ENCODE measurements at places on chromosomes 6 and 20.

DNA sequence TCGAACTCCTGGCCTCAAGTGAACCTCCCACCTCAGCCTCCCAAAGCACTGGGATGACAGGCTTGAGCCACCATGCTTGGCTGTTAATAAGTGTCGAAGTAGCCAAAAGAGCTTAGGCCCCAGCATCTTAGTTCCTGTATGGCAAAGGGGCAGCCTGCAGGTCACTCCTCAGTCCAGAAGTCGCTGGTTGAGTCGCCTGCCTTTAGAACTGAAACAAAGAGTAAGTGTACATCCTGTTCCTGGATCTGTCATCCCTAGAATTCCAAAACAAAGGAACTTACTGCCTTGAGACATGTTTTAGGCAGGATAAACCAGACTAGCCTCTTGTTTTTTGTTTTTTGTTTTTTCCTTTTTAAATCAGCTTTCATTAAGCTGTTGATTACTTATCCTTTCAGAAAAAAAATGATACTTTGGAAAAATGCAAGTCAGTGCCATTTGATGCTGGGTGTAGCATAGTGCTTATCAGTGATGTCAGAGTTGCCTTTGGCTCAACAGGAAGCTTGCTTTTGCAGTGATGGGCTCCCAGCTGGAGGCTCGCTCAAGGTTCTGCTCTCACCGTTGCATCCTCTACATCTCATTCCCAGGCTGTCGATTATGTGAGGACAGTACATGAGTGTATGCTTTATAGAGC, 9.0 kb downstream of the ACTR5 start:
- no peak for DNase-seq

GRCh38 chr6:146389740-146390139, 153.9 kb upstream of the RAB32 start:
- no peak for DNase-seq

- DNase-seq = no peak
Observed at GRCh38 chr6:43937236-43938177, 167.5 kb downstream of the VEGFA start.

GRCh38 chr6:54758340-54758739, 88.2 kb upstream of the FAM83B start:
- DNase-seq = peak; percentile 6

DNA sequence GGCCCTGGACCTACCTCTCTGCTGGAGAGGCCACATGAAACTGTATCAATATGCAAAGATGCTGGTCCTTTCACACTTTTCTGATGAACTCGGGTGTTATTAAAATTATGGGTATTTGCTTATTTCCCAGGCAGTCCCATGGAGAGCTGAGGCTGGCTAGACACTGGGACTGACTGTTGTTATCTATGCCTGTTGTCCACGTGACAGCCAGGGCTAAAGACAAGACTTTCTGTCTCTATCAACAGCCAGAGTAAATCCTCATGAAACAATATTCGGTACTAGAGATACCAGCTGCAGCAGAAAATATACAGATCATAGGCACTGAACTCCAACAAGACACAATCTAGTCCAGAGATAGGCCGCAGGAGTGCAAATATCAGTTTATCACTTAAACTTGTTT, 236.4 kb downstream of the FOXA2 start:
- no peak for DNase-seq

DNA sequence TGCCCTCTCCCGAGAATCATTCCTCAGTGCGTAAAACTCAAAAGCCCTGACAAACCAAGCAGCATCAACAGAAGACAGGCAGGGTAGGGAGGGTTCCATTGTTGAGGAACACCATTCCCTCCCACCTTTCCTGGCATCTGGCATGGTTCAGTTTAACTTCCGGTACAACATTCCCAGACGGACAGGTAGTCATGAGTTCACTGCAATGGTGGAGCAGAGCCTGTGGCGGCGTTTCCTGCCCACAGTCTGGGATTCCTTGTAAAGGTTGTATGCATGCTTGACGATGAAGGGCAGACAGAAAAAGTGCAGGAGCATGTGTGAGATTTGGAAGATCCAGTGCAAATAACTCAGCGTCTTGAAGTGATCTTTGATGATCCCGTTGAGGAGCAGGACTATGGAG, 42.3 kb downstream of the PIM1 start:
- DNase-seq = no peak

DNA sequence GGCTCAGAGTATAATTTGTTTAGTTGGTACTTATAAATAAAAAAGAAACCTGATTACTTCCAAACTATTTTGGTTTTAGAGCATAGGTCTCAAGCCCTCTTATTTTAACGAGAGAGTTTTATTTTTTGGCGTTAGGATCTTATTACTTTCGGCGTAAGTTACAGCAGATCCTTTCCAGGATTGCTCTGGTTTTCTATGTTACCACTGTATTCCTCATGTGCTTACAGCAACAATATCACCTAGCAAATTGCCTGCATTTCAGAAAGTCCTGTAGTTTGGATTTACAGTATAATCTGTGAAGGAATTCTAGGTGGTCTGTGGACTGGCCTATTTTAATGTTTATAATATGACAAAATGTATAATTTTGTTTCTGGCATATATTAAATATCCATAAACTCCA, 54.1 kb downstream of the TRMT11 start:
- DNase-seq = no peak

DNA sequence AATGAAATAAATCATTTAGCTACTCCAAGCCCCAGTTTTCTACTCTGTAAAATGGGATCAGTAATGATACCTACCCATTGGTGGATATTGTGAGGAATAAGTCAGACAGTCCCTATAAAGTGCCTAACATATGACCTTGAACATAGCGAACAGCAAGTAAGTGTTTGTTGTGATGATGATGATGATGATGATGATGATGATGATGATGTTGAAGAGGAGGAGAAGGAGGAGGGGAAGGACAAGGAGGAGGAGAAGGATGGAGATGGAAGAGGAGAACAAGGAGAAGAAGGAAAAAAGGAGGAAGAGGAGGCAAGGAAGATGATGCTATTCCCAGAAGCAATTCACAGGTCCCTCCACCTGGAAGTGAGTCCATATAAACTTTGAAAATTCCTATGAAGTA, 264.3 kb downstream of the MAFB start:
- DNase-seq = no peak

DNA sequence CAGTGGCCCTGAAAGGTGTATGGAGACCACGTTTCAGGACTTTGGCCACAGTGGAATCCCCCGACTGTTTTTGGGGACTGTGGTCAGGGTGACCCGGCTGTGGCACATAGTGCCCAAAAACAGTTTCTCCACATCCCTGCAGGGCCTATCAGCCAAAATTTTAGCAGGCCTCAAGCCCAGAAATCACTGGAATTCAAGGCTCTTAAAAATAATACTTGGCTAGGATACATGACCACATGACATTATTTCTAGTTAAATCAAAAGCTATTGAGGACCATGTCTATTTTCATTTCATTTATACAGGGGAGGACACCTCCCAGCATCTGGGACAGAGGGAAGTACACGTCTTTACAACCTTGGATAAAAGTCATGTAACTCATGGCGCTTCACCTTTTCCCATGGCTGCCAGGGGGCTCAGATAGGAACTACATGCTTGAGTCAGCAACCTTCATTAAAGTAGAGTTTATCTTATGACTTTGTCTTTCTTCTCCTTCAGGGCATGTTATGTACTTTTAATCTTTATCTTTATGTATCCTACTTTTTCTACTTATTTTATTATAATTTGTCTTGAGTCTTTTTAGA, 70.8 kb upstream of the CD93 start:
- DNase-seq = no peak

DNA sequence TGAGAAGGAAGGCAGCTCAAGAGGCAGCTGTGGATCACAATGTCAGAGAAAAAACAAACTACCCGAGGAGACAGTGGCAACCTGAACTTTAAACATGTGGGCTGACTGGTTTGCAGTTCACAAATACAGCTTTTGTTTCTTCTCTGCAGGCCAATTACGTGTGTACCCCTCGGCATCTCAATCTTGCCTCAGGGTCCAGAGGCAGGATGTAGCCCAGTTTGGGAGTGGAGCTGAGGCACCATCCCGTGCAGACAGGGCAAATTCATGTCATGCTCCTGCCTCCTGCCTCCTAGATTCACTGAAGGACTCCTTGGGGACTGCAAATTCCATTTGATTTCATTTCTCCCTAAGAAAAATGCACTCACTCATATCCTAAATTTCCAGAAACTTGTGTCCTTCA, 94.2 kb upstream of the KCNK16 start:
- no peak for DNase-seq

GRCh38 chr20:61486198-61486597, 234.1 kb downstream of the CDH4 start:
- no peak for DNase-seq

- no peak for DNase-seq
Observed at GRCh38 chr6:75147512-75147911, 58.3 kb downstream of the COL12A1 start.

DNA sequence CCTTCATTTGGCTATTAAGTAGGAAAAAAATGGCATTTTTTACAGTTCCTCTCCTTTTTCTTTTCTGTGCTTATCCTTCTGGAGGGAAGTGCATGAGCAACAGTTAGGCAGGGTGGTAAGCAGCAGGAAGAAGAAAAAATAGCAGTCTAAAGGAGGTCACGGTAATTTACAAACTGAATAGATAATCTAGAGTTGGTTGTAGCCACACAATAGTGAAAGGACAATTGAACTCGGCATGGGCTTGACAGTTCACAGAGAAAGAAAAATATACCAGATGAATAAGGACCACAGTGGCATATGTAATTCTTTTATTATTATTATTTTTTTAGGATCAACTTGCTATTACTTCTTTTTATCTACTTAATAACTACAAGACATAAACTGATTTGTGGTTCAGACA, 358.6 kb downstream of the BTBD9 start:
- no peak for DNase-seq

DNA sequence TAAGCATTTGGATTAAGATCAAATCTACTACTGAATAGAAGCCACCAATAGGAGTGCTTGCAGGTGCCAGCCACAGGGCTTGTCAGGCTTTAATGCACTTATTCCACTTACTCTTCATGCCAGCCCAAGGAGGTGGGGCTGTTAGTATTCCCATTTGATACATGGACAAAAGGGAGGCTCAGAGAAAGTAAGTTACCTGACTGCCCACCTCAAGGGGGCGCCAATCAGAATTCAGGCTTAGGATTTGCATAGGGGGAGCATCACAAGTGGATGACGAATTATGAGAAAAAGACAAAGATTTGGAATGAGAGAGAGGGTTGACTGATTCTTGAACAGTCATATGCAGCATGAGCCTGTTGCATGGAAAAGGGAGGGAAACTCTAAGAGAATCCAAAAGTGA, 188.4 kb upstream of the TSHZ2 start:
- DNase-seq = peak; percentile 81

GRCh38 chr20:10061641-10062040, 26.9 kb downstream of the ANKEF1 start:
- DNase-seq = no peak

GRCh38 chr6:137692806-137693205, 174.3 kb upstream of the TNFAIP3 start:
- DNase-seq = no peak

- no peak for DNase-seq
Observed at GRCh38 chr20:33875534-33876026, 64.4 kb downstream of the CHMP4B start.

DNA sequence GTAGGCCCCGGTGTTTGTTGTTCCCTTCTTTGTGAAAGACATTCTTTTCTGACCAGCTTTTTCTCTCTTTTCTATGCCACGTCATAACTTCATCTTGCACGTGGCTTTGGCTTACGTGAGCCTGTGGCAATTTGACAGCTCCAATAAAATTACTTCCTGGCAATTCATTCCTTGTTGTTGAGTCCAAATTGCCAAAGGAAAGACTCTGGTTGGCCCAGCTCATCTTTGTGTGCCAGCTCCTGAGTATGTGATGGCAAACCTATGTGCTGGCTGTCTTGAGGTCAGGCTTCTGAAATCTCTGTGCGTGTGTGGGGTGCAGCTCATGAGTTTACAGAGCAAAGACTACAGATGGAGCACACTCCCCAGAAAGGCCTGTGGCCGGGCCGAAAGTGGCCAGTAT, 272.5 kb upstream of the SGK1 start:
- no peak for DNase-seq

- no peak for DNase-seq
Observed at GRCh38 chr20:51368461-51369211, 173.9 kb downstream of the NFATC2 start.

GRCh38 chr20:44518248-44518647, 3.6 kb downstream of the SERINC3 start:
- no peak for DNase-seq

DNA sequence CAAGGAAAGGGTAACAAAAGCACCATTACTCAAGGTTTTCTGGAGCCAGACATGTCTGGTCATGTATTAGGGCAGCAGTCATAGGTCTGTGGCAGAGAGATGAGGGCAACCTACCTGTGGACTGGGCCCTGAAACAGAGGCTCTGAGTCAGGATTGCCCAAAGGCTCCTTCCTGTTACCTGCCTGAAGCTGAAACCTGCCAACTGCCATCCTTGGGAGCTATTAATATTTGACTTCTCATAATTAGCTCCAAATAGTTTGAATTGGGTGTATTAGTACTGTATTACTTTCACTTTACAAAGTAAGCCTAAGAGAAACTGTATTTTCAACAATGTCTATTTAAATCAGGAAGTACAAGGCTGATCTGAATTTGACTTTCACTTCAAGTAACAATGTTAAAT, 72.0 kb upstream of the TBX18 start:
- no peak for DNase-seq

DNA sequence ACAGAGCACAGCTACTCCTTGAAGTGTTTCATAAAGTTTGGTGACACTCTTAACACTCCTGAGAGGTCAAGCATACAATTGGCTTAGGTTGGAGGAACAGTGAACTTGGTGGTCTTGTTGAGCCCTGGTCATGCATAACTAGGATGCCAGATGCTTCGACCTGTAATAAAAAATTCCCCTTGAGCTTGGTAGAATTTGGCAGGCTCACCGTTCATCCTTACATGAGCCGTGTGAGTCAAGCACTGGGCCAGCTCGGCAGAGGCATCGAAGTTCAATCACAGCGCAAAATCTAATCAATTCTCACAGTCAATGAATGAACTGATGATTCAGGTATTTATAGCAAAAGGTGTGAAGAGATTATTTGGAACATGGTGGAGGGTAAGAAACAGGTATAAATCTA, 33.7 kb downstream of the CYP24A1 start:
- no peak for DNase-seq

GRCh38 chr20:2280082-2280481, 15.7 kb upstream of the TGM3 start:
- no peak for DNase-seq

DNA sequence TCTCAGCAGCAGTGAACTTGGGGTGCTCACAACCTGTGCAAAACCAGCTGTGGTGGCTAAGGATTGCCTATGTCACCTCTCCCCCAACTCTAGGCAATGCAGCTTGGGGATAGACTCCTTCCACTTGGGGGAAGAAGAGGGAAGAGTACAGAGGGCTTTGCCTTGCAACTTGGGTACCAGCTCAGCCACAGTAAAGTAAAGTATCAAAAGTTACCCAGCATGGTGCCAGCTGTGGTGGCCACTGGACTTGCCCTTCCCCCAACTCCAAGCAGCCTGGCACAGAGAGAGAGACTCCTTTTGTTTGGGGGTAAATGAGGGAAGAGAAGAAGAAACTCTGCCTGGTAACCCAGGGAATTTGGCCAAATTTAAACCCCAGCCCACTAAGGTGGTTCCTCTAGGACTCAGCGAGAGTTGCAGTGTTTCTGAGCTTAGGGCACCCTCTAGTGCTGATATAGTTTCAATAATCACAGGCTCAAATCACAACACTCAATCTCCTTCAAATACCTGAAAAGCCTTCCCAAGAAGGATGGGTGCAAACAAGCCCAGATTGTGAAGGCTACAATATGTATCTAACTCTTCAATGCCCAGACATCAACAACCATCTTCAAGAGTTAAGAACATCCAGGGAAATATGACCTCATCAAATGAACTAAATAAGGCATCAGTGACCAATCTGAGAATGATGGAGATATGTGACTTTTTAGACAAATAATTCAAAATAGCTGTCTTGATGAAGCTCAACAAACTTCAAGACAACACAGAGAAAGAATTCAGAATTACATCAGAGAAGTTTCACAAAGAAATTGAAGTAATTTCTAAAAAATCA, 7.6 kb upstream of the DEFB129 start:
- peak; percentile 78 for DNase-seq

All from GM23338 (cell line).